Placental pericyte (primary cell): ENCODE measurements at places on chromosomes 2 and 18. TPM values are rescaled to one million over a fixed set of nuclear protein-coding genes. Genes with fewer than 3 reads are reported as not detected.

Gene ELOA2
- total RNA-seq, result not detected in 2 replicates

Gene DPP4
- total RNA-seq, result 71.4 and 636 TPM in 2 replicates

Gene DUSP28
- total RNA-seq, result 3.5 and 4.6 TPM in 2 replicates

Gene ABCG8
- total RNA-seq, result not detected in 2 replicates

Gene TOGARAM2
- total RNA-seq, result under 0.01 TPM in 2 replicates

Gene STPG4
- 0.66 and 1.6 TPM in 2 replicates for total RNA-seq

Gene UPP2
- total RNA-seq, result not detected in 2 replicates

Gene VAMP5
- total RNA-seq, result 14.7 and 22.8 TPM in 2 replicates

Gene MOGAT1
- not detected in 2 replicates for total RNA-seq

Gene CD207
- not detected in 2 replicates for total RNA-seq

Gene PLEKHA3
- total RNA-seq, result 7.4 and 9.4 TPM in 2 replicates

Gene SERPINB7
- 1.5 and 33.6 TPM in 2 replicates for total RNA-seq
